ENCODE measurements at places on chromosomes 5 and 9.
A peak's percentile ranks its signal among the peaks of the same experiment; 100 is the strongest.

- no peak for DNase-seq
Measured at GRCh38 chr9:1331546-1332038, 281.4 kb downstream of the DMRT2 start.

GRCh38 chr9:136902259-136902821 lies 16.0 kb downstream of the TRAF2 start:
- peak; percentile 79 for DNase-seq

DNA sequence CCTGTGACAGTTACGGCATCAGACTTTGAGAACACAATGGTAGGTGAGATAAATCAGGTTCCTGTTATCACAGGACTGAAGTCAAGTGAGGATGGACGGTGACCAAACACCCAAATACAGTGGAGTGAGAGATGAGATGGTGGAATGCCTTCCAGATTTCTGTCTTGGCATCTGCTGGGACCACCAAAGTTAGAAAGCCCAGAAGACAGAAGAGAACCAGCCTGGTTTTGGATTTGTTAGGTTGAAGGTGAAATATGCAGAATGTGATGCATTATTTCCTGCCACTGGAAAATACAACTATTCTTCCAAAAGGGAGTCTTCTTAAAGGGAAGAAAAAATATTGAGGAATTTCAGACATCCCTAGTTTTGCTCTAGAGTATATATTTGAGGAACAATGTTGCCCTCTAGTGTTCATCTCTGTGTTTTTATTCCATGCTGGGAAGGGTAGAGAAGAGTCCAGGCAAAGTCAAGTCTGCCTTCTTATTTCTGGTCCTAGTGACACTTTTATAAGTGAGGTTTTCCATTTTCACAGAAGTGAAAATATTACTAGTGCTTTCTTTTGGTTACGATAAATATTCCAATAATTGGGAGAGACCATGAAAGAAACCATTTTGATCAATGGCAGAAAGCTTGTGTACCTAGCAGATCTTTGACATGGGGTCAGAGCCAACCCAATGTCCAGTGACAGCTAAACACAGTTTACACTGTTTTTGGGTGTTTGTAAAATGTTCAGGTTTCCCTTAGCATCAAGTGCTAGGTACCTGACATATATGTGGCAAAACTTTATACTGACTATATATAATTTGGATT lies 142.3 kb upstream of the ANKH start:
- DNase-seq, result no peak

- DNase-seq, result no peak
Measured at GRCh38 chr9:100104314-100104713, 5.3 kb downstream of the INVS start.

GRCh38 chr5:123882965-123883345 lies 371.0 kb downstream of the CSNK1G3 start:
- DNase-seq, result no peak
